Stimulated activated effector memory CD8-positive, alpha-beta T cell treated with anti-CD3 and anti-CD28 coated beads, Interleukin-12 subunit alpha, Interleukin-12 subunit beta, amount 100 ng/mL, for 72 hours (primary cell): ENCODE measurements at places on chromosomes 5 and 9.

GRCh38 chr5:114898602-114899001 is 271.1 kb downstream of the TRIM36 start:
- no peak for DNase-seq

GRCh38 chr5:44536650-44537260 is 147.5 kb upstream of the FGF10 start:
- DNase-seq, result no peak

- DNase-seq, result no peak
Observed at GRCh38 chr5:124527220-124527991, 219.0 kb downstream of the ZNF608 start.

GRCh38 chr9:136996361-136997292 is at the start of gene CLIC3:
TSS of gene CLIC3 (minus strand) at chr9:136996568. CDS start at chr9:136996543, 25 bp downstream.
- peak; percentile 75 for DNase-seq

DNA sequence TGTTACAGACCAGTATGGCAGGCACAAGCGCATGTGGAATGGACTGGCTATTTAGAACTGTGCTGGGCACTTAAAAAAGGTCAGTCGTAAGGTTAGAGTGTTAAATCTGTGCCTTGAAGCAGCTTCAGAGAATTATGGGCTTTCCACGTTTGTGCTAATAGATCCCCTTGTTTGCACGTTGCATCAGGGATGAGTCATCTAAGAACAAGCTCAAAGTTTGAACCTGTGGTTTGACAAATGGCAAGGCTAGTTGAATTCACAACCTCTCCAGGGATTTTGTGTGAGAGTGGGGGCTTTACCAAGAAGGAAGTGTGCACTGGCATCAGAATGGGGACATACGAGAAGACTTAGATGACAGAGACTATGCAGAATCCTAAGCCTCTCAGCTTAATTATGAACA is 249.6 kb downstream of the IRX1 start:
- no peak for DNase-seq

DNA sequence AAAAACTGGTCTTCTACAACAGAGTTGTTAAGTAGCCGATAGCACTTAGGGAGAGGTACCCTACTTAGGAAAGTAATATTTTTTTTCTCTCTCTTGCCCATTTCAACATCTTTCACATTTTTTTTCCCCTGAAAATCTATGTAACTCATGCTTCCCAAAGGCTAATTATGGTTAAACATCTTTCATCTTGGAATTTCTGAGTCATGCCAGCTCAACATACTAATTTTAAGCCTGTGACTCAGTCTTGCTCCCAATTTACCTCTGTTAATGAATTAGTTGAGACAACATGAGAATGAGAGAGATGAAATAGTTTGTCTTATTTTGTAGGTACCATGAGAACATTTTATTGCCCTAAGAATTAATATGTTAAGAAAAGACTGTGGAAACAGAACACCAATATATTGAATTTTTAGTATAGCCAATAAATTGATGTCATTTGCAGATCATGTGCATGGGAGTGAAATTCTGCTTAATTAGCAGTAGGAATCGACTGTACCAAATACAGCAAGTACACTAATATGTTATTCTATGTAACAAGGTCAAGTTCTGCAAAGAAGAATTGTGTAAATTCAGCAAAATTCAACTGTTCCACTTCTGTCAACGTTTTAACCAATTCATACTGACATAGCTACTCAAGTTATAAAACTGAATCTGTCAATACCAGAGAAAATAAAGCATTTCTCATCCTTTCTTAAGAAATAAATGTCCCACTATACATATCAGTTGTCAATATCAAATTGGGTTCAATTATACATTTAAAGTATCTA is 550.0 kb downstream of the PTPRD start:
- no peak for DNase-seq

DNA sequence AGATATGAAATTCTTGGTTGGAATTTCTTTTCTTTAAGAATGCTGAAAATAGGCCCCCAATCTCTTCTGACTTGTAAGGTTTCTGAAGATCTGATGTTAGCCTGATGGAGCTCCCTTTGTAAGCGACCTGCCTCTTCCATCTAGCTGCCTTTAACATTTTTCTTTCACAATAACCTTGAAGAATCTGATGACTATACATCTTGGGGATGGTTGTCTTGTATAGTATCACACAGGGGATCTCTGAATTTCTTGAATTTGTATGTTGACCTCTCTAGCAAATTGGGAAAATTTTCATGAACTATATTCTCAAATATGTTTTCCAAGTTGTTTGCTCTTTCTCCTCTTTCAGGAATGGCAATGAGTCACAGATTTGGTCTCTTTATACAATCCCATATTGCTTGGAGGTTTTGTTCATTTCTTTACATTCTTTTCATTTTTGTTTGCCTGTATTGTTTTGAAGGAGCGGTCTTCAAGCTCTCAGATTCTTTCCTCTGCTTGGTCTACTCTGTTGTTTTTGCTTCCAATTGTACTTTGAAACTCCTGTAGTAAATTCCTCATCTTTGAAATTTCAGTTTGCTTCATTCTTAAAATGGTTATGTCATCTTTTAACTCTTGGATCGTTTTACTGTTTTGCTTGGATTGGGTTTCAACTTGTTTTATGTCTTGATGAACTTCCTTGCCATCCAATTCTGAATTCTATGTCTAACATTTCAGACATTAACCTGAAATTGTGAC is 245.2 kb upstream of the TARS1 start:
- DNase-seq, result no peak

DNA sequence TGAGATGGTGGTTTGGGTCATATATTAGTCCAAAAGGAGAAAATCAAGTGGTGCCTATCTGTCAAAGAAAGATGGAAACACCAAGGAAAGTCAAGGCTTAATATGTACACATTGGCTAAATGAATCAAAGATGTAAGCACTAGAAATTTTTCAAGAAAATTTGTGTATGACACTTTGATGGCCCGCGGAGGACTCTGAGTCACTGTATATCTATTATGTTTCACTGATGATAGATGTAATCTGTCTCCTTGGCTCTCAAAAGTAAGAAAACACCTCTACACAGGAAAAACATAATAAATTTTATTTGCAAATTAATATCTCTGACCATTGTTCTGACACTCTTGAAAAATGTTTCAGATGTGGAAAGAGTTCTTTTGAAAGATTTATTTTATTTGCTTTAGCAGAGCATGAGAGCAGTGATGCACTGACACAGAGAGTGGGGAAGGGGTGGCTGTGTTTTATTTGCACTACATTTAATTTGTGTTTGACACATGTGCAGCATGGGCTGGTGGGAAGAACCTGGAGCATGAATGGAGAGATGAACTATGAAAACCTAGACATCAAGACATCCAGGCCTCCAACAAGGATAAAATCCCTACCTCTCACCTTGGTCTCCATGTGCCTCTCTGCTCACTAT is 180.8 kb upstream of the GAS1 start:
- no peak for DNase-seq

- no peak for DNase-seq
Observed at GRCh38 chr9:79289856-79290255, 281.9 kb upstream of the TLE4 start.

- DNase-seq, result no peak
Observed at GRCh38 chr9:70217029-70217428, 41.7 kb upstream of the SMC5 start.

GRCh38 chr5:56028708-56029107 is 33.9 kb upstream of the IL6ST start:
- no peak for DNase-seq

DNA sequence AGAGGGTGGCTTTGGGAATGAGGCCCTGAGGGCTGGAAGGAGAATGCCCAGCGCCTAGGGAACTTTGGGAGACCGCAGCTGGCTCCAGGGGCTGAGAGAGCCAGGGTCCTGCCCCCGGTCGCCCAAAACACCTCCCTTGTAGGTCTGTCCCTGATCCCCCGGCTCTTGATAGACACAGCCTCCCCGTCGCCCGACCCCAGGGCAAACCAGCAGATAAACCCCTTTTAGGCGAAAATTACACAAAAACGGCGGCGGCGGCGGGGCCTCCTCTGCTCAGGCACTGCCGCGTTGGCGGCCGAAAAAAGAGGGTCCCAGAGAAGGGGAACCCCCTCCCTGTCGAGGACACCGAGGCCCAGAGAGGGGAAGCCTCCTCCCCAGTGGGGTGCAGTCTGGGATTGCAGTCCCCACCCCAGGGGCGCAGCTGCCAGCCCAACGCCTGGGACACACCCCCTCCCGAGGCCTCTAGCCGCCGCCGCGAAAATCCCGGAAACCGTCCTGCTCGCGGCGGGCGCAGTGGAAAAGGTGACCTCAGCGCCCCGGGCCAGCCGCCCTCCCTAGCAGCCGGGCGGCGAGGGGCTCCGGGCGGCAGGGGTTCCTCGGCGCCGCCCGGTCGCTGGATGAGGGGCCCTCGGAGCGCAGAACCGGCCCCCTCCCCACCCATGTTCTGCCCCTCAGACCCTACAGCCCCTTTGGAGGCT is 3.1 kb upstream of the BARX1 start:
- DNase-seq, result no peak

GRCh38 chr5:28737682-28738081 is 1699.3 kb upstream of the CDH9 start:
- no peak for DNase-seq

DNA sequence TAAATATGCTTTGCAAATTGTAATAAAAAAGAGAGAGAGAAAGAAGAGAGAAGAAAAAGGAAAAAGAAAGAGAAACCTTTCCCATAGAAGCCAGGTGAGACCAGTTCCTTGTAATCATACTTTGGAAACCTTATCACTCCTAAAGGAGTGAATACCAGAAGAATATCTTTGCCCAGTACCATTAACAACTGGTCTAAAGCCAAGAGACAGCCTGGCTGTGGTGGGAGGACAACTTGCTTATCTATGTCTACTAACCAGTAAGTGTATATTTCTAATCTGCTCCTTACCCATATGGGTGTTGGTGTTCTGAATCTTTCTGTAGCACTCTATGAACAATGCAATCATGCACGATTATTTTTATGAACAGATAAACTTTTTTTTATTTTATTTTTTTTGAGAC is 10.5 kb upstream of the TXN start:
- DNase-seq, result no peak

GRCh38 chr5:181222630-181223057 is 437 bp upstream of the TRIM41 start:
- DNase-seq, result no peak

GRCh38 chr5:1794901-1795290 is 4.7 kb downstream of the MRPL36 start:
- no peak for DNase-seq

DNA sequence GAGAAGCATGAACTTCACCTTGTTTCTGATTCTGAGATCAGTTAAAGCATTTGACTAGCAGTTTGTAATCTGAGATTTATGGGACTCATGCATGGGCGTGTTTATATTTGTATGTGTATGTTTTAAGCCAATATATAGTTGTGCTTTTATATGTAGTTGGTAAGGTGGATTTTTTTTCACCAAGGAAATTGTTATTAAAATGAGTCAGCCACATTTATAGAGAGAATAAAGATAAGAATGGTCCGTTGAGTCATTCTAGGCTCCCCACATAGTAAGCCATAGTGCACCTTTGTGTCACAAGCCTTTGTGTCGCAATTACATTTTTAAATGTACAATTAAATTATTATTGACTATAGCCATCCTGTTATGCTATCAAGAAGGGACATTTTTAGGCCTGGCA is 89.0 kb downstream of the NLN start:
- no peak for DNase-seq

- DNase-seq, result no peak
Observed at GRCh38 chr5:169229342-169229892, 71.5 kb downstream of the SLIT3 start.

DNA sequence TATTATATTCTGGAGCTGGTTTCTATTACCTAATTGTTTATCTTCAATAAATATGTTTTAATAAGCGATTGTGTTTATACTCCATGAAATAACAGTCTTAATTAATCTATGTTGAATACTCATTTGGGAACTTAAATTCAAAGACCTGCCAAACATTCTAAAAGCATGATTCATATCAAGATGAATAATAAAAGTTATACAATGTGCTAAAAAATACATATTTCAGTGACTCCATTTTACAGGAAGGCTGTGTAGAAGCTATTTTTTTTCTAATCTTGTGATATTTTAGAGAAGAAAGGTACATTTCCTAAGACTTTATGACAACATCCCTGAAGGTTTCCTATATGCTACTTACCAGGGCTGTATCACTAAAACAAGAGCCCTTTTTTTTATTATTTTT is 417.9 kb downstream of the NFIB start:
- no peak for DNase-seq

- DNase-seq, result no peak
Observed at GRCh38 chr9:88235615-88236014, 97.3 kb upstream of the SPATA31C2 start.

- DNase-seq, result no peak
Observed at GRCh38 chr5:57362951-57363350, 119.7 kb downstream of the ACTBL2 start.

DNA sequence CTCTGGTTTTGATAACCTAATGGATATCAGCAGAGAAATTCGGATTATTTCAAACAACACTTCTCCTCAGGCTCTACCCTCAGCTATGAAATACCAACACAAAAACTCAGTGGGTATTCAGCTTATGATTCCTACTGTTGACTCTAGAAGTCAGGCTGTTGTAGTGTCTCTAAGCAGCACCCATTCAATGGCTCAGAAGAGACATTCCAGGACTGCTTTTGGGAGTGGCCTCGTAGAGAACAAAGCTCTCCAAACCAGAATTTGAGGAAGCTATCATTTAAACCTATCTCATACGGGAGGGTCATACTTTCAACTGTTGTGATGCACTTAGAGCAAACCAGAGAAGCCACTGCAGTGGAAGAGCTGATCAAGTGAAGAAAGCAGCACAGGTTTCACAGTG is 34.1 kb downstream of the ETF1 start:
- DNase-seq, result no peak

DNA sequence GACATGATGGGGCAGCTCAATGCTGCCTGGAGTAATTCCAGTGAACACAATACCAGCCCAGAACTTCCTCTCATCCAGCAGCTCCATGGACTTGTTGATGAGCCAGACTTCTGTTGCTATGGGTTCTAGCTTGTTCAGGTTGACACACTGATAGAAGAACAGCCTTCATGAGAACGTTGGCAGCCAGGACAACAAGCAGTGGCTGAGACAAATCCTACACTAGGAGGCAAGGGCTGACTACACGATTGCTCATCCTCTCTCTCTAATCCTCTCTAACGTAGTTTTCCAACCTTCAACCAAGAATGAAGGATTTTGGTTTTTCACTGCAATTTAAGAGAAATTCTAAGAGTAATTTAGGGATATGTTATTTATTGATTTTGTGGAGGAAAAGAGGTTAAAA is 67.8 kb downstream of the NIPSNAP3B start:
- DNase-seq, result no peak

GRCh38 chr9:120862452-120862851 is 14.5 kb downstream of the PHF19 start:
- DNase-seq, result no peak
